ENCODE measurements at places on chromosomes 6 and 20.

DNA sequence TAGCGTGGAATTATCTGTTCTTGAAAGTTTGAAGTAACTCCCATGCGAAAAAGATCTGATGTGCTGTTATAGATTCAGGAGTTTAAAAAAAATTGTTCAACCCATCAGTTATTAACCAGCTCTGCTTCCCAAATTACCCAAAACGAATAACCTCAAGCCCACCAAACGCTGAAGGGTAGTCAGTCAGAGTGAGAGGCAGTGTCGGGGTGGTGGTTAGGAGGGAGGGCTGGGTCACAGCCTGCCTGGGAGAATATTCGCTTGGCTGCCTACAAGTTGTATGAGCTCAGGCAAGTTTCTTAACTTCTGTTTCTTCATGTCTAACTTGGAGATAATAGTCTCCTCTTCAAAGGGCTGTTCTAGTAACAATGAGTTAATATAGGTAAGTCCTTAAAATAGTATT lies 114.6 kb downstream of the JPH2 start:
- DNase-seq, result peak; percentile 9

GRCh38 chr6:121285041-121285440 lies 49.2 kb downstream of the TBC1D32 start:
- no peak for DNase-seq

- no peak for DNase-seq
Measured at GRCh38 chr6:125550892-125551291, 198.5 kb upstream of the HEY2 start.

- no peak for DNase-seq
Measured at GRCh38 chr6:17381424-17382147, 11.8 kb upstream of the CAP2 start.

GRCh38 chr20:38454556-38455473 lies 17.8 kb upstream of the RALGAPB start:
- no peak for DNase-seq

- DNase-seq, result no peak
Measured at GRCh38 chr6:43389730-43390295, 20.4 kb upstream of the ZNF318 start.

DNA sequence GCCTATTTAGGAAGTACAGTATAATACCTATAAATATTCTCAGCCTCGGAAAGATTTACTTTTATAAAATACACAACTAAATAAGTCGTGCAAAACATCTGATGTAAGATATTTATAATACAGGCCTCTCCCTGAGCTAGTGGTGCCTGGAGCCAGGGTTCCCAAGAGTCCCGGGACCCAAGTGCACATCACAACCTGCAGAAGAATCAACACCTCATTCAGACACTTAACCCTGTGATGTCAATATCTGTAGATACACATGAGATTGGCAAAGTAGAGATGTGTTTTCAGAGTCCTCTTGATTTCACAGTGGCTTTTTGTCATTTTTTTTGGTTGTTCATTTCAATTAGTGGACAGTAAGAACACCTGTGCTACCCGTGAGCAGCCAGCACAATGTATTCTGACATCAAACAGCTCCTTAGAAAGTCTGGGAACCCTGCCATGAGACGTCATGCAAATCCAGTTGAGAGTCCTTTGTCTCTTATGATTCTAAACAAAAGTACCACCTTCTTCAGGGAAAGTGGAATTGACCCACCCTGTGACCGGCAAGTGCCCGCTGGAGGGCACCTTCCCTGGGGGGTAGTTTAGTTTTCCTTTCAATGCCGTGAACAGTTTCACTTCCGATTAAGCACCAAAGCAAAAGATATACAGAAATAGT lies 101.6 kb downstream of the DACT2 start:
- DNase-seq, result no peak

GRCh38 chr20:46519471-46520068 lies 6.2 kb upstream of the ZNF334 start:
- DNase-seq, result no peak

DNA sequence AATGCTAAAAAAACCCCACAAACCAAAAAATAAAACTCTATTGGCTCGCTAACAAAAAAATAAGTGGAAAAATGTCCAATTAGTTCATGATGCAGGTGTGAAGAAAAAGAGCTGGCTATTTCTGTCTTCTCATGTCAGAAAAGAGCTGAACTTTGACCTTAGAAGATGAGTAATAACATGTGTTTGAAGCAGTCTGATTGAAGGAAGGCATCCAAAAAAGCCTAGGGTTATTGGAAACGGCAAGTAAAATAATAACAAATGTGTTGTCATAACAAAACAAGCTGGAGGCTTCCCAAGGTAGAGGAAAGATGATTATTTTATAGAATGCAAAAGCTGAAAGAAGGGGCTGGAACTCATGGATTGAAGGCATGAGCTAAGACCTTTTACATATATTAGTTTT lies 94.4 kb upstream of the FAM184A start:
- no peak for DNase-seq

- DNase-seq, result no peak
Measured at GRCh38 chr6:3147914-3148757, 9.2 kb downstream of the TUBB2A start.

DNA sequence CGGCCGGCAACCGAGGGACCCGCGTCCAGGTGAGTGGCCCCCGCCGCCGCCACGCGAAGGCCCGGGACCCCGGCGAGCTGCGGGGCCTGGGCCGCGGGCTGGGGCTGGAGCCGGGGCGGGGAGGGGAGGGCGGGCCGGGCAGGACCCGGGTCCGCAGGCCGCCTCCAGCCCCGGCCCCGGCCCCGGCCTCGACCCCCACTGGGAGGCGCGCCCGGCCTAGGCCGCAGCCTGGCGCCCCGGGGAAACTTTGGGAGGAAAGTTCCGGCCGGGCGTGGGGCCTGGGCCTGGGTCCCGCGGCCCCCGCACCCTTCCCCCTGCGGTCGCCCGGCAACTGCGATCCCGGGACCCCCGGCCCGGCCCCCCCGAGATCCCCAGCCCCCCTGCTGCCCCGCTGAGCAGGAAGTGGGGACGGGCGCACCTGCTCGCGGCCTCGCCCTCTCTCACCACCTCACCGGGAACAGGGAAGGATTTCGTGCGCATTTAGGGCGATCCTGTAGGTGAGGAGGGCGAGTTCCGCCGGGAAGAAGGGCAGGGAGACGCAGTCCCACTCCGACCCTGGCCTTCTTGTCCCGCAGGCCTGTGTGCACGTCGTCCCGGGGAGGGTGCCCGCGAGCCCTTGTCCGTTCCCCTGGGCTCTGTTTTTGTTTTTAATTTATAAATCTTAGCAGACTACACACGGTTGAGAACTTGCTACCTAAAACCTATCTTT lies 402 bp downstream of the OSBPL2 start:
- no peak for DNase-seq

DNA sequence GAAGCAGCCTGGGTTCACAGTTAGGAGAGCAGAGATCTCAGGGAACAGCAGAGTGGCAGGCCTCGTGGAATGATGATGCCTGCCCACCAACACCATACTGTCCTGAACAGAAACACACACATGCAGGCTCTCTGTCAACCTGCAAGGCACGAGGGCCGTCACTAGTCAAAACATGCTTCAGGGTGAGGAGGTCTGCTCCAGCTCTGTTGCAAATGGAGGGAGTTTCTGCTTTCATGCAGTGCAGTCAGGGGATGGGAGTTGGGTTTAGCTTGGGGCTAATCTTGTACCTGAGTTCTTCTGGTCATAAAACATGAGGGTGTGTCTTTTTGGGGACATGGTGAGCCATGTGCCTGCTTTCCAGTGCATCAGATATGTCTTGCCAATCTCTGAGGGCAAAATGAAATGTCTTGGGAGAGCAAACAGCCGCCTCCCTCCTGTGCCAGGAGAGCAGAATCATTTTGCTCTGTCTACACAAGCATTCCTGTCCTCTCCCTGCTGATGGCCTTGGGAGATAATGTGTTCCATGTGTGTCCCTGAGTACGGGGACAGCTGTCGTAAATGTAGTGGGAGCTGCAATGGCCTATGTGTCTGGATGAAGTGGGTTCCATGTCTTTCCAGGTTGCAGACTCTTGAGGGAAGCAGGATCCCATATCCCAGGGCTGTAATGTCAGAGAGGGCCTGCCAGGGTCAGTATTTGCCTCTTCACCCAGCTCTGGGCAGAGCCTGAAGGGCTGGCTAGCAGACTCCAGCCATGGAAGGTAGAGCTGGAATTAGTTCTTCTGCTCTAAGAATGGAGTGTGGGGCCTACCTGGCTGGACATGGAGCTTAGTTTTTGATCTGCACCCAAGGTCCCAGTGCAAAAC lies 40.6 kb downstream of the MAFB start:
- no peak for DNase-seq

GRCh38 chr6:30914076-30914853 lies at the start of gene VARS2:
TSS of gene VARS2 (plus strand) at chr6:30914238. CDS start at chr6:30914837, 599 bp downstream.
- peak; percentile 94 for DNase-seq

- DNase-seq, result no peak
Measured at GRCh38 chr6:157763129-157763903, 59.7 kb upstream of the SNX9 start.

GRCh38 chr6:52616059-52616690 lies 39.3 kb upstream of the TRAM2 start:
- DNase-seq, result no peak

DNA sequence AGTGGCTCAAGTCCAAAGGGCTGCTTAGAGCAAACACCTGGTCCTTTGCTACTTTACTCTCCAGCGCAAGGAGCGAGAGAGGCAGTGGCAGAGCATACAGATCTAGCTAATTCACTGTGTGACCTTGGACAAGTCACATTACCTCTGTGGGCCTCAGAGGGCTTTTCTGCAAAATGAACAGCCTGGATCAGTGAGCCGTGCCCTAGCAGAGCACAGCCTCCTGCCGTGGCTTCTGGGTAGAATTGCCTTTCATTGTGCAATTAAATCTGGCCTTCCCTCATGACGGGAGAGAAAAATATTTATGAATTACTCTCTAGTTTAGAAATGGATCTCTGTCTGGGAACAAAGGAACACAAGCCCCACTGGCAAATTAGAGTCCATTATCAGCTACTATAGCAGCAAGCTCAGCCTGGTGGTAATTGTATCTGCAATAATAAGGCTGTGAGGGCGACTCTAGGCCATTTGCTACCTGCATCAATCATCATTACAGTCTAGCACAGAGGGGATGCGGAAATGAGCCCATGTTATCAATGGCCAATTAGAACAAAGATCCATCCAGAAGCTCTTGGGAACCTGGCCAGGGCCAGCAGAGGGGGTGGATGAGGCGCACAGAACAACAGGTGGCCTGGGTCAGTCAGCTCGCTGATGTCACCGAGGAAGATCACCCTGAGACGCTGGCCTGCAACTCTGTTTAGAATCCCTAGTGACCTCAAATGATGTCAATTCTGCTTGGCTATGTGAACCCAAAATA lies 114.2 kb upstream of the LY86 start:
- DNase-seq, result no peak

DNA sequence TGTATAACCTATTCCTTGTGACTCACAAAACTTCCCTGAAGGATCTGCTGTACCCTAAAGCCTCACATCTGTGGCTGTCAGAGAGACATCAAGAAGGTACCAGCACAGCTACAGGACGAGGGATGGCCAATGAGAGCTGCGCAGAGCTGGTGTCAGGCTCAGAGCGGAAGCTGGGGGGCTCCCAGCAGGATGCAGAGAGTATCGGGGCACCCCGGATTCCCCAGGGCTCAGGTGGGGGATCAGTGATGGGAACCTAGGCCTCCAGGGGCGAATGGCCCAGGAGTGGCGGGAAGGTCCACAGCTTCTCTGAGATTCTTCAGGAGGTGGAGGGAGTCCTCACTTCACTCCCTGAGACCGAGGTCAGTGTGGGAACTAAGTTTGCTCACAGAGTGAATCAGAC lies 30.9 kb upstream of the SMOC2 start:
- DNase-seq, result peak; percentile 25

- DNase-seq, result no peak
Measured at GRCh38 chr6:155419161-155419560, 36.5 kb downstream of the NOX3 start.

GRCh38 chr6:169158174-169158573 lies 95.5 kb downstream of the THBS2 start:
- DNase-seq, result peak; percentile 32

- DNase-seq, result no peak
Measured at GRCh38 chr20:7302250-7302649, 534.8 kb downstream of the BMP2 start.

DNA sequence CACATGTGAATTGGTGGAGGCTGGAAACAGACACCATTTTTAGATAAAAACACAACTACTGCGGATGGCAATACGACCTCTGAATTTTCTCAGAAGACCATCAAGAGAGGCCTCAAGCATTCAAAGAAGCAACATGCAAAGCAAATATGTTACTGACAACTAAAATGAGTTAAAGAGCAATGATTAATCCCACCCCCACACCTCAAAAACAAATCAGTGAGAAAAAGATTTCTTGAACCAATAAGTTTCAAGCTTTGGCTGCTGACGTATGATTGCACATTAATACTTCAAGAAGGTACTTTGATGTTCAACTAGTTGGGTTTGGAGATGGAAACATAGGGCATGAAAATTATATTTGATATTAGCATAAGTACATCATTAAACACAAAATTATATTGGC lies 982 bp downstream of the MMUT start:
- DNase-seq, result no peak

- no peak for DNase-seq
Measured at GRCh38 chr20:23142162-23143050, 56.3 kb upstream of the CD93 start.

GRCh38 chr6:20868397-20869096 lies 334.3 kb downstream of the CDKAL1 start:
- no peak for DNase-seq

DNA sequence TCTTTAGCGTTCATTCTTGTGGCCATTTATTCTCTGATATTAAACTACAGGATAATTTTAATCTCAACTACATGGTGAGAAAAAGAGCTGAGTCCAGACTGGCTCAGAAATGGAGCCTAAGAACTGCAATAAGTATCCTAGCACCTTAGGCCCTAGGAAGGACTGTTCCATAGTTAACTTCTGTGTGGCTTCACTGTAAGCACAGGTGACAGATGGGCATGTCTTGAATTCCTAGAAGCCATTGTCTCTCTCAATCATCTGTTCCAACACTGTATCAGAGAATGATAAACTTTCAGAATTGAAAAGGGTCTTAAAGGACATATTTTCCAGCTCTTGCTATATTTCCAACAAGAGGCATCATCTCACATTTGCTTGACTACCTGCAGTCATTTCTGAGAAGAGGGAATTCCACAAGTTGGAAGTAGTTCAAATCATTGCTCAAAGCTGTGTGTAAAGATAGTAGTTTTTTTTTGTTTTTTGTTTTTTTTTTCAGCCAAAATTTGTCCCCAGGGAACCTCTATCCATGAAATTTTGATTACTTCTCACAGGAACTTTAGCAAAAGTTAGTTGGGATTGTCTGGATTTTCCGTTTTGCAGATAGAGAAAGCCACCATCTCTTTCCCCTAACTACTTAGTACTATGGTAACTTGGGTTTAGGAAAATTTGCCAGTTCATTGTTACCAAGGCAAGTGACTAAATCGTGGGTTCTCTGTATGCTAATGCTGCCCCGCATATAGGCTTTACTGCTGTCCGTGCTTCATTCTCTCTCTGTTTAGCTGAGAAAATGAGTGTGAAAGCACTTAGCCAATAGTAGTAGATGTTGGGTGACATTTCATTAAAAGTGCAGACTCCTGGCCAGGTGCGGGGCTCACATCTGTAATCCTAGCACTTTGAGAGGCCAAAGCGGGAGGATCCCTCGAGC lies 47.2 kb downstream of the KCNS1 start:
- no peak for DNase-seq

- DNase-seq, result no peak
Measured at GRCh38 chr6:18187701-18188100, 32.5 kb downstream of the KDM1B start.

GRCh38 chr20:25345721-25346120 lies 44.9 kb downstream of the ABHD12 start:
- no peak for DNase-seq

All from liver (tissue), 10 donors.